ENCODE measurements at places on chromosomes 6 and 20.

GRCh38 chr20:2658414-2659354, 5.3 kb downstream of the IDH3B start:
- no peak for DNase-seq

DNA sequence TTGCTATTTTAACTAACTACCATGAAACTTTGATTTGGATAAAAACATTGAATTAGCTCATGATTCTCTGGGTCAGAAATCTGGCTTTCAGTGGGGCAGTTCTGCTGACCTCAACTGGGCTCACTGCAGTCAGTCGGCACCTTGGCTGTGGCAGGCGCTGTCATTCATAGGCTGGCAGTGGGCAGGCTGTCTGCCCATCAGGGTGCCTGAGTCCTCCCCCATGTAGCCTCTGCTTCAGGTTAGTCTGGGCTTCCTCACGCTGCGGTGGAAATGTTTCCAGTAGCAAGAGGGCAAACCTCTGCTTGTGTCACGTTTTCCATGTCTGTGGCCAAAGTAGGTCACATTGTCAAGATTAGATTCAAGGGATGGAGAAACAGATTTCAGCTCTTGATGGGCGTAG, 251.0 kb upstream of the TCF21 start:
- no peak for DNase-seq

- DNase-seq, result no peak
Measured at GRCh38 chr6:150299873-150300485, 68.8 kb upstream of the IYD start.

DNA sequence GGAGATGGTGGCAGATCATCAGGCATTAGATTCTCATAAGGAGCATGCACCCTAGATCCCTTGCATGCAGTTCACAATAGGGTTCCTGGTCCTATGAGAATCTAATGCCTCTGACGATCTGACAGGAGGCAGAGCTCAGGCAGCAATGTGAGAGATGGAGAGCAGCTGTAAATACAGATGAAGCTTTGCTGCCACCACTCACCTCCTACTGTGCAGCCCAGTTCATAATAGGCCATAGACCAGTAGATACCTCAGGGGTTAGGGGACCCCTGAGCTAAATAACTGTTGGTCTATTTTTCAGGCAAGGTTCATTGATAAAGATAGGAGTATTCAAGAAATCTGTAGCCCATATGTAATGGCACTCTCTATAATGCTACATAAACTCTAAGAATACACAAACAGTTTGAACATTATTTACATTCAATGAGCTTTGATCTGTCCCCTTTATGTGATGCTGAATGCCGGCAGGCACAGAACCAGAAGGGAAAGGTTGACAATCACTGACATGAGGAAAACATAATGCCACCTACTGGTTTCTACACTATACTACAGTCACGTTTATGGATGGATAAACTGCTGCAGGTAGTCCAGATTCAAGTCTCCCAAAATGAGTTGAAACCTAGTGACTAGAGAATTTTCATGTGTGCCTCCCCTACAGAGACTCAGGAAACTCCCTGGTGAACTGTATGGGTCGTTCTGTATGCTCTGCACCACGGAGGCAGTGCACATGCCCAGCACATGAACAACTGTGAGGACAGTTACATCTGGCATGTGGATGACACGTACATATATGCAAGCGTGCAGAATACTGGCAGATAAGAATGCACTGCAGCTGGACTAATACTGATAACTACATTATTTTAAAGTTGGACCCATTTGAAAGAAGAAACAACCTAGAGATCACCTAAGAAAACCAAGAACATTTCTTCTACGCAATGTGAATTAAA, 72.0 kb downstream of the DST start:
- no peak for DNase-seq

GRCh38 chr6:96716221-96716620, 121.1 kb downstream of the GPR63 start:
- no peak for DNase-seq

GRCh38 chr6:142387997-142388815, 86.4 kb downstream of the ADGRG6 start:
- no peak for DNase-seq

DNA sequence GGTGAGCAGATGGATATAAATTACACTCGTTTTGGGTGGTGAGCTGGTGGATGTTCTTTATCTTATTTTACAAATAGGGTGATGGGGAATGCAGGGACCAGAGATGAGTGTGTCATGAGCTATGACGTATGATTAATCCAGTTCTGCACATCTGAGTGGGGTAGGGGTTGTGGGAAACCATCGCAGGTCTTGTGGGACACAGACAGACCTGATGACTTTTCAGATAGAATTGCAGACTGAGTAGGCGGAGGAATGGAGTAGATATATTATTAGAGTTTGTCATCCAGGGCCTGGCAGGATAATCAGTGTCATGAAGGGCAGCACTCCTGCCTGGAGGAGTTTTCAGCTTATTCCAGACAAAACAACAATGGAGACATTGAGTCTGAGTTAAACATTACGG, 12.9 kb upstream of the DSP start:
- no peak for DNase-seq

DNA sequence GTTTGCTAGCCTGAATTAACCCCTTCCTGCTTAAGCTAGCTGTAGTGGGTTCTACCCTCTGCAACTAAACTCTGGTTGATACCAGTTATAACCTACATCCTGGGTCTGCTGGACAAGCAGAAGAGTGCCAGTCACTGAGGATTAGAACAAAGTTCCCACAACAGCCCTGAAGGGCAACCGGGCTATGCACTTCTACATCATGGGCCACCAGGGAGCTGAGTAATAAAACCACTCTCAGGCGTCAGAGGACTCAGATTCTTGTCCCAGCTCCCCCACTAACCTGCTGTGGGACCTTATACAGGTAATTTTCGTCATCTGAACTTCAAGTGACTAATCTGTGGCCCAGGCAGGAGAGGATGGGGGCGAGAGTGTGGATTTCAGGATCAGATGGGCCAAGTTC, 56.8 kb downstream of the EYA2 start:
- no peak for DNase-seq

DNA sequence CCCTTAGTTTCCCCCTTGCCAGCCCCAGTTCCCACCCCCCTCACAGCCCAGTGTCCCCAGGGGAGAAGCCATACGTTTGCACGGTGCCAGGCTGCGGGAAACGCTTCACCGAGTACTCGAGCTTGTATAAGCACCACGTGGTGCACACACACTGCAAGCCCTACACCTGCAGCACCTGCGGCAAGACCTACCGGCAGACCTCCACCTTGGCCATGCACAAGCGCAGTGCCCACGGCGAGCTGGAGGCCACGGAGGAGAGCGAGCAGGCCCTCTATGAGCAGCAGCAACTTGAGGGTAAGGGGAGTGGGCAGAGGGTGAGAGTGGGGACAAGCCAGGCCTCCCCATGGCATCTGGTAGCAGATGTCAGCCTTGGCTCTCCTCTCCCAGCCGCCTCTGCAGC, 5.1 kb upstream of the DEF6 start:
- no peak for DNase-seq

DNA sequence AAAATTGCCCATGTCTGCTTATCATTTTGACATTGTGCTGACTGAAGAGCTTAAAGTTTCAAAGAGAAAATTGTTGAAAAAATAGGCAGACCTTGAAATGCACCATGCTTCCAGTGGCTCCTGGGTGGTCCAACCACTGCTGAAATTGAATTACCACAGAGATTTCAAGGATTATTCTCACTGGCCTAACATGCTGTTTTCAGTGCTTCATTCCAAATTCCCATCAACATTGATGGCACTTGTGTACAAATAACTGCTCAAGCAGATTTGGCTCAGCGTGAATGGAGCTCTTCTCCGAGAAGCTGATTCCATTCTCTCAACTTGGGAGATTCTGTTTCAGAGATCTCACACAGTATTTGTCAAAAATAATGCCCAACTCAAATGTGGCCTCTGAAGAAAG, 75.5 kb downstream of the LAMA4 start:
- no peak for DNase-seq

DNA sequence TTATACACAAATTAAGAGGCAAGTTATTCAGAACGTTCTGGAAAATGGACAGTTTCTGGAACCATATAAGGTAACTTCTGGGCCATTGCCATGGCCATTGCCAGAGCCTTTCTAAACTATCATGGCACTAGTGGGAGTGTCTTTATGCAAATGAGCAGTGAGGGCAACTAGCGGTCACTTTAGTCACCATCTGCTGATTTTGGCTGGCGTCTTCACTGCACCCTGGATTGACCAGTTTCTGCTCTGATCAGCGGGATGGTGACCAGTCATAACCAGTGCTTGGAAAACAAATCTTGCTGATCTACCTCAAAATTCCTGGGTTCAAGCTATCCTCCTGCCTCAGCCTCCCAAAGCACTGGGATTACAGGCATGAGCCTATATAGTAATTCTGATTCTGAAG, 7.3 kb upstream of the SNTA1 start:
- no peak for DNase-seq

DNA sequence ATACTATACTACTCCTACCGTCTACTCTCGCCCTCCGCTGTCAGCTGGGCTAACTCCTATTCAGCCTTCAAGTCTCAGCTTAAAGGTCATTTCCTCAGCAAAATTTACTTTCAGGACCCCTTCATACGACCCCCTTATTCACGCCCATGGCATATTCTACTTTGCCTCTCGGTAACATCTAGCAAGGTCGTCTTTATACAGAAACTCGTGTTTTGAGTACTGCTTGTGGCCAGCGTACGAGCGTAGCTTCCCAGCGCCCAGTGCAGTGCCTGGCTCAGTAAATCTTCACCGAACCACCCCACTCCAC, 546 bp downstream of the CRNKL1 start:
- no peak for DNase-seq

DNA sequence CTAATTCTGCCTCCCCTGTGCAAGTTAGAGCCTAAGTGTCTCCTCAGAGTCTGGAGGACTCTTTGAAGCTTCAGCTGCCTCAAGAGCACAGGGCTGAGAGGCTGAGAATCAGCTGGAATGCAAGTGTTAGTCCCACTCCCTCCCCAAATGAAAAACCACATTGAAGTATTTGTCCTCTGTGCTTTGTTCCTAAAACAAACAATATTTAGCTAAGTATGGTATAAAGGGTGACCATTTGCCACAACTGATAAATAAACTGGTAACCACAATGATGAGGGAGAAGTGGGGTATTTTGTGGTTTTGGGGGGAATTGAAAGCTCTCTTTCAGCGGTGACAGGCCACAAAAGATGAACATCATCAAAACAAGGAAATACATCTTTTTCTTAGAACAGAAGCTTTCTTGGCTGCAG, 91.7 kb upstream of the HDDC2 start:
- DNase-seq, result no peak

- DNase-seq, result peak; percentile 59
Measured at GRCh38 chr6:118725944-118726343, 74.6 kb upstream of the CEP85L start.

DNA sequence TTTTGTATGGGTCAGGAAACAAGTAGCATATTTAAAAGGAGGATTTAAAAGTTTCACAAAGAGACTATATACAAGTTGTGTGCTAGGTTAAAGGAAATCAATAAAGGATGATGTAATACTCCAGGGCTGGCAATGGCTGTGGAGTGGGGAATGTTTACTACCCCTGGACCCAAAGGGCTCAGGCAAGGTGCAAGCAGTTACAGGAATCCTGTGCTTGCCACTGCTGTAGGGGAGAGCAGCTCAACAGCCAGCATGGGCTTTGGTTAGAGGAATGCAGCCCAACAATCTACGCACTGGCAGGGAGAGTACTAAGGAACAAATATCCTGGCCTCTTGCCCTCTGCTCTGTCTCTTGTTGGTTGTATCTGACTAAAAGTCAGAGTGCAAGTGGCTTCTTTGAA, 1642.2 kb downstream of the KHDRBS2 start:
- DNase-seq, result no peak

DNA sequence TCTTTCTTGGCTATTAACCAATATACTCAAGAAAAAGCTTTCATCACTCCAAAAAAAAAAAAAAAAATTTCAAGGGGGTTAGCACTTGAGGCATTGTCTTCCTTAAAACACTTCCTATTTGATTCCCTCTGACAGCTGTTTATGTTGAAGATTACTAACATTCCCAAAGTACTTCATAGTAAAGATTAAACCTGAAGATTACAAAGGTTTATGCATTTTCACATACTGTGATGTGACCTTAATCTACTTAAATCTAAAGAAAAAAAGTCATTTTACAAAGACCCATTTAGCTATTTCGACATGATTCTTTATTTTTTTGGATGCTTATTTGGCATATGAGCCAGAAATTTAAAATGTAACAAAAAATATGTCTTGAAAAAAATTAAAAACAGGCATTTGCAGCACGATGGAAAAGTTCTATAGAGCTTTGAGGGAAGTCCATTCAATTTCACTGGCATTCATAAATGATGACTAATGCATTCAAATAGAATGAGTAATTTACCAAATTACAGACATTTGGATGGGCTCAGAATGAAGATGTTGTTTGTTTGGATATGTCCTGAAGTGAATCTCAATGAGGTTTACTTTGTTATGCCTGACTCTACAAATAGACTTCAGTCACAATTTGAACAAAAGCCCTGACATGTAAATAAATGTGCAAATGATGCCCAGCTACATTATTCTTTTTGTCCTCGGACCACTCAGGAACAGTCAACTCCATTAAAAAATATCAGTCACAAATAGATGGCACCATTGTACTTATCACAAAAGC, 674.6 kb upstream of the MARCKS start:
- DNase-seq, result no peak

DNA sequence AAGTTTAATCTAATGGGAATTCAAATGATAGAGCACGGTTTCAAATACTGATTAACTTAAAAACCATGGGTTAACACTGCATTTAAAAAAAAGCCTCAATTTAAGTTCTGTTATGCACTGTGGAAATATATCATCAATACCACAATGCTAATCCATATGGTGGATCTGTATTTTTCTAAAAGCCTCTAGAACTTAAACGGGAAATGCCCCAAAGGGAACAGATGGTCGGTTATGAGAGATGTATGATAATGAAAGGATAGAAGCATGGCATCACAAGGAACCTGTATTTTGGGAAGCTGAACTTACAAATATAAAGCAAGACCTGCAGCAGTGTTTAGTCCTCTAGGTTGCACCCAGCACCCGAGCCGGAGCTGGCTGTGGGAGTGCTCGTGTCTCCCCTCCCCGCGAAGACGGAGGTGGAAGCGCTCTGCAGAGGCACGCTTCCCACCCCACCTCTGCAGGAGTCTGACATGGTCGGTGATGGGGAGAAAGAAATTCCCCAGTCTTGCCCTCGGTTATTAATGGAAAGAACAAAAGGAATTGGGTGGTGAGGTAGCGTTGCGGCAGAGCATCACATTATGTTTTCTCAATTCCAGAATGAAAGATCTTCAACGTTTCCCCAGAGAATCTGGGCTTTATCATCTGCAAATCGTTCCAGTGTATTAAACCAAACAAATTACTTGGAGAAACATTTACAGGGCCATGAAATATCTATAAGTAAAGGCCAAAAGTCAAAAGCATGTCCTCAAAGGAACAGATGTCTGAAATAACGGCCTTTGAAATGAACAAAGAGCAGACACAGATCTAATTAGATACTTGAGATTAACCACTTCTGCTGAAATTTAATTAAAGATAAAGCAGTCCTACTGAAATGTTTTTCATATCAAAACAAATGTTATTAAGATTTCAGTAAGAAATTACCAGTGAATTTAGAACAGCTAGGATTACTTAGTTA, 103.1 kb upstream of the POPDC3 start:
- no peak for DNase-seq

DNA sequence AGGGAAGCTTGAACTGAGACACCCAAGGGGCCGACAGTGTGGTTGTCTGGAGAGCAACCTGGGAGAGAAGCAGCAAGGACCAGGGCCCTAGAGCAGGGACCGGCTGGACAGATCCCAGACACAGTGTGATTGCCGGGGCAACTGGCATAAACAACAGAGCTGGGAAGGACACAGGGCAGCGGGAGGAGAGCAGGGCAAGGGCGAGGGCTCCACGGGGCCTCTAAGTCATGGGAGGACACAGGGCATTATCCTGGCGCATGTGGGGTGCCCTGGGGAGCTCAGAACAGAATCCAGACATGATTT, 31.1 kb upstream of the CCR6 start:
- no peak for DNase-seq

- no peak for DNase-seq
Measured at GRCh38 chr20:52439375-52439774, 247.8 kb upstream of the ZFP64 start.
